ENCODE measurements at places on chromosomes 3 and 15.

- DNase-seq, result no peak
These were observed 14.5 kb upstream of the CAPN3 start for GRCh38 chr15:42344763-42345162.

- no peak for DNase-seq
These were observed 89.2 kb downstream of the BOC start for GRCh38 chr3:113300596-113300995.

DNA sequence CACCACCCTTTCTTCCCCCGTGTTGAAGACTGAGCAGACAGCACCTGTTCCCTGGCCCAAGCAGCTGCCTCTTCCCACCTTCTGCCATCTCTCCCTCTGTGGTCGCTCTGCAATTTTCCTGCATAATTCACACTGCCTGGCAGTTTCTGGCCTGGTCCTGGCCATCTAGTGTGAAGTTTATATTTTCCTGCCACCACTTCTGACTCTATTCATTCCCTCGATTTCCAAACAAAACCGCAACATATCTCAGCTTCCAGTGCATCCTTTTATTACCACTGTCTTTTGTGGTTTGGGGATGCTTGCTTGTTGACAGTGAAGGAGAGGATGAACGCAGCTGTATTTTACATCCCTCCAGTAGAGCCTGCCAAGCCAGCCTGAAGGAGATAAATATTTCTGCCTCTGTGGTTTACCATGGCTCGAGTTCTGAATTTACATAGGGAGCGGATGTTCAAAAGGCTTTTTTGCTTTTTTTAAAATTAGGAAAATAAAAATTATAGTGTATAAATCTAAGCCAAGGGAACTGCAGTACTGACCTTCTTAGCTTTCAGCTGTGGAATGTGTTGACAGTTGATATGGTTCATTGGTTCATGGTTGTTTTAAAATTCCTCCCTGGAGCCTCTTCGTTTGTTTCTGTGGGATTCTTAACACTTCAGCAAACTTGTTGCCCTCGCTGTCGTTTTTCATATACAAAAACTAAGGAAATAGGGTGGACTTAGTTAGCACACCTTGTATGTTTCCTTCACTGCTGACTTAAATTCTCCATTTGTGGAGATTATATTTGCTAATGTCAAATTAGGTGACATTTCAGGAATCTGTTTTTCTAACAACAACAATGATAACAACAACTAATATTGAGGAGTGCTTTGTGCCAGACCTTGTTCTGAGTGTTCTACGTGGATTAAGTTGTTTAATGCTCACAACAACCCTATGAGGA, 250.5 kb downstream of the ADAMTSL3 start:
- DNase-seq, result no peak

- DNase-seq, result no peak
These were observed 435.7 kb downstream of the NAALADL2 start for GRCh38 chr3:175294793-175295192.

DNA sequence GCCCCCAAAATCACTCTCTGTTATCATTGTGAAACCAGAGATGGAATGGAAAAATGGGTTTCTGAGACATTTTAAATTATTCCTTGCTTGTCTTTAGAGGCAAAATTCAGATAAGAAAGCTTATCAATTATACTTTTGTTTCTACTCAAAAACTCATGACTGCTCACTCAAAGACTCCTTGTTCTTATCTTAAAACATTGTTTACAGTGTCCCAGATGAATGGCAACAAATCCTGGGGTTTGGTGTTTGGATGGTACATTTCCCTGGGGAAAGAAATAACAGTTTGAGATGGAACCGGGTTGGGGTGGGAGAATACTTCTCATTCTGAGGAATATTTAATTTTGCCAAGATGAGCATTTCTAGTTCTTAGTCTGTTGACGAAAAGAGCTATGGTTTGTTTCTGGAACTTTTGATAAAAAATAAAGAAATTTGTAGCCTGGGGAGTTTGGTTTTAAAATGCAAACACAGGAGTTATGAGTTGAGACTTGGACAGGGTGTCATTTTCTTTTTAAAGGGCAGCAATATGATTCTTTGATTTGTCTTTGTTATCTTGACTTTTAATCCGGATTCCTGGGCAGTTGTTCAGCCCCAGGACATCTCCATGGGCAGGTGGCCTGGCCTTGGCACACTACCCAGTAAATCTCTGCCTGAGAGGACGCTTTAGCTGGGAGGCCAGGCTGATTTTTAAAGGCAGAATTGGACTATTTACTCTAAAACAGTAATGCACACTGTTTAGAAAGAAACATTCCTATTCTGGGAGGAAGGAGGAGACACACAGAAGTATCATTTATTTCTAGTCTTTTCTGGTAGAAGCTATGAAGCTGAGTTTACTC, 32.4 kb downstream of the BTD start:
- DNase-seq, result no peak

DNA sequence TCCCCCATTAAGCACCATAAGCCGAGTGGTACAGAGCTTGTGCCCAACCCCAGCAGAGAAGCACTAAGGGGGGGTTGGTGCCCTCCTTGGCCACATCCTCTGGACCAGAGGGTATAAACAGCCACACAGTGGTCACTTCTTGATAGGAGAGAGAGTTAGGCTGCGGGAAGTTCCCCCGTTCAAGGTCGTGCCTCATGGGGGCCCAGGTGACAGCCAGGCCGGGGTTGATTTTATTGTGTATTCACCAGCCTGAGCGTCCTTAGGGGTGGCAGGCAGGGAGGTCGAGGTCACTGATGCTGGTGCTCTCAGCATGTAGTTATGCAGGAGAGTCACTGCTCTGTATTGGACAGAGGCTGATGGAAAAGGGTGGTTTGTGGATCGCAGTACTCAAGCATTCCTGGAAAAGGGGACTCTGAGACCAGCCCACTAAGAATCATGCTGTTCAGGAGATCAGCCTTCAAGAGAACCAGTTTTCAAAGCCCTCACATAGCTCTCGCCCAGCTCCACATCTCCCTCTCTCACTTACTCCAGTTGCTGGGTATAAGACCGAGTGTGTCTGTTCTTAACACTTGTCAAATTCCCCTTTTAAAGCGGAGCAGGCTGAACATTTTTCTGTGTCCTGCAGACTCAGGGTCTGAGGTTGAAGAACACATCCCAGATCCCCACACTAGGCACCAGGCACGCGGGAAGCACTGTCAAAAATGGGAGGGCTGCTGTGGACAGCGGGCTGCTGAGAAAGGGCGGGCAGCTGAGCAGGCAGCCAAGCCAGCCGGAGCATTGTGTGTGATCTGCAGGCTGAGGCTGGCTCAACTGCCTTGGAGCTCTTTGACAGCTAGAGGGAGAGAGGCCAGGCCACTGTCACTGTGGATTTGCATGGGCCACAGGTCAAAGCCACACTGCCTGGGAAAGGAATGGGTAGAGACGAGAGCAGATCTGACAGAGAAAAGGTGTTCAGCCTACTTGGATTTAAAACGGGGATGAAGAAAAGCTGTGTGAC, 279.3 kb upstream of the LRRFIP2 start:
- no peak for DNase-seq

DNA sequence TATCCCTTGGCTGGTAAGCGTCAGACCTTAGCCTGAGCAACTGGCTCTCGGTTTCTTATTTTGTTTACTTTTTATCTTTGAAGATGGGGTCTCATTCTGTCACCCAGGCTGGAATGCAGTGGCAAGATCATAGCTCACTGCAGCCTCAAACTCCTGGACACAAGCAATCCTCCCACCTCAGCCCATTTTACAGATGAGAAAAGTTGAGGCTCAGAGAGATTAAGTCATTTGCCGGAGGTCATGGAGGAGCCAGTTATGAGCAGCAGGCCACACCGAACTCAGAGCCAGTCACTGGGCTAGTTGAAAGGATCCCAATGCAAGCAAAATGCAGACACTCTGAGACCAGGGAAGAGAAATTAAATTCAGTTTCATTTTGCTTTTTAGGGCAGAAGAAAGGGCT, 293.6 kb downstream of the SHQ1 start:
- DNase-seq, result no peak

- no peak for DNase-seq
These were observed 281.0 kb downstream of the KLF13 start for GRCh38 chr15:31607656-31608055.

- no peak for DNase-seq
These were observed 22.6 kb upstream of the NEK10 start for GRCh38 chr3:27391796-27392195.

DNA sequence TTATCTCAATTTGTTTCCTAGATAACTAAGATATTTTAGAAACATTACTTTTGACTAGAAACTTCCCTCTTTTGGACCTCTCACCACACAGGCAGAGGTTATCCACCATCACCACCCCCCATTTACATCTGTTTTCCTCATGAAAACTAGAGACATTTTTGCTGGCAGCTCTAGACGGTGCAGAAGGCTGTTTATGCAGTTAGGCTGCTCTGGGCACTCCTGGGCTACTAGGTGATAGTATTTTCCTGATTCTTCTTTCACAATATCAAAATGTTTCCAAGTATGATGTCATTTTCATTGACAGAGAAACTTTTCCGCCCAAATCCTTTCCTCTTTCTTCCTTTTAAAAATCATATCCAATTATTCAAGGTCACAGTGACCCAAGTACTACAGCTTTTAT, 67.1 kb downstream of the PLOD2 start:
- no peak for DNase-seq

GRCh38 chr3:54940971-54941370, 13.1 kb upstream of the LRTM1 start:
- no peak for DNase-seq

GRCh38 chr15:37112971-37113670, 12.8 kb upstream of the MEIS2 start:
- DNase-seq, result no peak

- DNase-seq, result no peak
These were observed 677 bp downstream of the POLQ start for GRCh38 chr3:121545049-121545573.

GRCh38 chr15:90143166-90143655, 40.9 kb upstream of the IDH2 start:
- no peak for DNase-seq

- DNase-seq, result no peak
These were observed 282.6 kb downstream of the VPS13C start for GRCh38 chr15:61777689-61778088.

DNA sequence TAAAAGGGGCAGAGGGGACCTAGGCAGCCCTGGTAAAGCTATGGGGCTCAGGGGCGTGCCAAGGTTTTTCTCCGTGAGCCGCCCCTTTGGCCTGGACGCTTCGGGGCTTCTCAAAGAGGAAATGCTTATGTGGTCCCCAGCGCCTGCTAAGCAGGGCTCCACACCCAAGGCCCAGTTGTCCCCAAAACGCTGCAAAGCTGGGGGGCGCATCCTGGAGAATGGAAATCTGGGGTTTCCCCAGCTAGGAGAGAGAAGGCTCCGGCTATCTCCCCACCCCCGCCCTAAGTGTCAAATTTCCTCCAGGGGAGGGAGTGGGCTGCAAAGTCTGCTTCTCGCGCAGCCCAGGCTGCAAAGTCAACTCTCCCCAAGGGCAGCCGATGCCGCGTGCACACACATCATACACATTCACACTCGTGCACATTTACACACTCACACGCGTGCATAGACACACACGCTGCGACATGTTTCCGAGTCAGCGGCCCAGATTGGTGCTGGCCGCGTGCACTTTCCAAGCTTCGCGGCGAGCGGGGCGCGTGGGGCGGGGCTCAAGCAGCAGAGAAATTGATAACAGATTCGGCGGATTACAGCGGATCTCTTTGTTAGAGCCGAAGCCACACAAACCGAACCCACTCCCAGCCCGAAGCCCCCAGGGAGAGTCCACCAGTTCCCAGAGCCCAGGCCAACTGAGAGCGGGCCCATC, 4.5 kb downstream of the WNT5A start:
- no peak for DNase-seq

DNA sequence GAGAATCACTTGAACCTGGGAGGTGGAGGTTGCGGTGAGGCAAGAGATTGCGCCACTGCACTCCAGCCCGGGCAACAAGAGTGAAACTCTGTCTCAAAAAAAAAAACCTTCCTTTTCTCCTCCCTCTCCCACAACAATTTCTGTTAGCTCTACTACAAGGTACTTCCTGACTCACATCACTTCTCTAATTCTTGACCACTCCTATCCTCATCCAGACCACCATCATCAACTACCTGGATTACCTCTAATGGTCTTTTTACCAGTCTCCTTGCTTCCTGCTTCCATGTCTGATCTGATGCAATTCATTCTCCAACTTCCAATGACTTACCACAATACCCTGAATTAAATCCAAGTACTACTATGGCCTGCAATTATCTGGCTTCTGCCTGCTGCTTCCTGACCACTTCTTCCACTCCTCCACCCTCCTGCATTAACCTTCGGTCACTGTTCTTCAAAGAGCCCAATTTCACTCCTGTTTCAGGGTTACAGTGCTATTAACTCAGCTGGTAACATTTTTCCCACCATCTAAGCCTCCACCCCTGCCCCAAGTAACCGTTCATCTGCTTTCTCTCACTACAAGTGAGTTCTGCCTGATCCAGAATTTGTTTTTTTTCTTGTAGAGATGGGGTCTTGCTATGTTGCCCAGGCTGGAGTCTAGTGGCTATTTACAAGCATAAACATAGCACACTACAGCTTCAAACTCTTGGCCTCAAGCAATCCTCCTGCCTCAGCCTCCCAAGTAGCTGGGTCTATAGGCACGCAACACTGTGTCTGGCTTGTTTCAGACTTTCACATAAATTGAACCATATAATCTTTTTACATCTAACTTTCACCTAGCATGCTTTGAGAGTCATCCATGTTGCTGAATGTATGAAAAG, 27.8 kb downstream of the DCAF1 start:
- DNase-seq, result no peak

DNA sequence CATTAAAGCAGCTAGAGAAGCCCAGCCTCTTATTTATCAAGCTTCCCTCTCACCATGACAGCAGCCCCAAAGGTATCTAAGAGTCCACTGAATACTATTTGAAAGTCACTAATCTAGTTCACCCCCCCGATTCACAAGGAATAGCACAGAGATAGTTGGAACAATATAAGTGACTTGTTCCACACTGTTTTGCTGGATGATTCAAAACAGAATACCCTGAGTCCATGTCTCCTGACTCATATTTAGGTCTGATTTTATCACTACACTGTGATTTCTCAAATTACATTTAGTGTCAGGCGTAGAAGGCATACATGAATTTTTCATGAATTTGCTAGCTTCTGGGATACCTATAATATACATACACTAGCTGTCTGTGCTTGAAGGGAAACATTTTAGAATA, 18.7 kb upstream of the EOGT start:
- no peak for DNase-seq

DNA sequence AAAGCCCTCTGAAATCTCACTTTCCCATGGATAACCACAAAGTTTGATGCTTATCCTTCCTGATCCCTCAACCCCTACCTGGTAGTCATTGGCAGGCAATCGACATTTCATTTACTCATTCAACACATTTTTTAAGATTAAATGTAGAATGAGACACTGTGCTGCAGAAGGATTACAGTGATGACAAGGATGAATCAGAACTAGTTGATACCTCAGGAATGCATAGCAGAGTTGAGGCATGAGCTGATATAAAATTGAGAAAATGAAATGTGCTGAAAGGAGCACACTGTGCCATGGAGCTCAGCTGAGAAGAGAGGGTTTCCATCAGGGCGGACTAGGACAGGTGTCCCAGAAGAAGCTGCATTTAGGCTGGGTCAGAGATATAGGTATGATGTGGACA, 48.9 kb upstream of the ACTL6A start:
- no peak for DNase-seq
